ENCODE measurements at places on chromosomes 6 and 20.

DNA sequence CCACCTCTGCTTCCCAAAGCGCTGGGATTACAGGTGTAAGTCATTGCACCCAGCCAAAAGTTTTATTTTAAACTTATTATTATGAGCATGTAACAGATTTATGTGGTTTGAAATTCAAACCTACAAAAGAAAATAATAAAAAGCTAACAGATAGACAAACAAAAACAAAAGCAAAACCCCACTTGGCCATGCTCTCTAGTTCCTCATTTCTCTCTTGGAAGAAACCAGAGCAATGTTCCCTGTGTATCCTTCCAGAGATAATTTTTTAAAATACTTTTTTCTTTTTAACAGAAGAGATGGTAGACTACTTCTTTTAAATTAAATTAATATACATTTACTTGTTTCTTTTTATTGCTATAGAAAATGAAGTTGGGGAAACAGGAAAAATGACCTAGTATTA, 28.0 kb upstream of the SLC17A3 start:
- DNase-seq, result no peak

- DNase-seq, result no peak
Observed at GRCh38 chr6:6434151-6434550, 113.7 kb upstream of the F13A1 start.

DNA sequence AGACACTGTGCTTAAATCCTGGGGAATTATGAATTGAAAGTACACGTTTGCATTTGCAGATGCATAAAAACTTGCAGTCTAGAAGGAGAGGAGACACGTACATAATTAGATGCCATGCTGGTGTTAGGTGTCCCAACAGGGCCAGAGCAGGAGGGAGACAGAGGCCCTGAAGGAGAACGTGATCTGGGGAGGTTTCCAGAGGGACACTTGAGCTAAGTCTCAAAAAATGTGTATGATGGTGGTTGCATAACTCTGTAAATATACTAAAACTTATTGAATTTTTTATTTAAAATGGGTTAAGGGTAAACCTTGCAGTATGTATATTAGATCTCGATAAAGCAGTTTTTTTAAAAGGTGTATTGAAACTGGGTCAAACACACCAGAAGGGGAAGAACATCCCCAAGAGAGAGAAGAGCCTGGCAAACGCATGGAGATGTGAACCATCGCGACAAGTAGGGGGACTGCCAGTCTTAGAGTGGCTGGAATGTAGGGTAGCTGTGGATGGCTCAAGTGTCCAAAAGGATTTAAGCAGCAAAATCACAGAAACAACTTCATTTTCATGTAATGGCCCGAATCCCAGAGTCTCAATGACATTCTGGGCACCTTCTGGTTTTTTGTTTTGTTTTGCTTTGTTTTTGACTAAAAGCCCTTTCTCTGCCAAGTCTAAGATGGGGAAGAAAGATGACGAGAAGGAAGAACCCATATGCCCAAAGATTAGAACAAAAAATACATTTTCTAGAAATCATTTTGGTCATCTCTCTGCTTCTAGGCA, 15.3 kb downstream of the TRAF3IP2 start:
- peak; percentile 83 for DNase-seq

DNA sequence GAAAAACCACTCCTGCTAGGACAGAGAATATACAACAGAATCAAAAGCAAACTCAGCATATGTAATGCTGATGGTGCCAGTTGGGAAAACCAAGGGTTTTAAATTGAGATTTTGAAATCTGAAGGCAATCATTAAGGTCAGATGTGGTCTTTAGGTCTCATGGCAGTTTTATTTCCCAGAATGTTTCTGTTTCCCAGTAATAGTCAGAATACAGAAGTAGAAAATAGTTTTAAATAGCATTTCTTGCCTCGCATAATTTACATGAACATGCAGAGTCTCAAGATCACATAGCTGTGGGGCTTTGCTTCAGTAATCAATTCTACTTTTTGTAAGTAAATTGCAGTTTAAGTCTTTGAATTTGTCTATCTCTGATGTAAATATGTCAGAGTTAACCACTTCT, 58.1 kb downstream of the RNF144B start:
- DNase-seq, result no peak

- peak; percentile 37 for DNase-seq
Observed at GRCh38 chr6:144259986-144260385, 25.1 kb upstream of the UTRN start.

DNA sequence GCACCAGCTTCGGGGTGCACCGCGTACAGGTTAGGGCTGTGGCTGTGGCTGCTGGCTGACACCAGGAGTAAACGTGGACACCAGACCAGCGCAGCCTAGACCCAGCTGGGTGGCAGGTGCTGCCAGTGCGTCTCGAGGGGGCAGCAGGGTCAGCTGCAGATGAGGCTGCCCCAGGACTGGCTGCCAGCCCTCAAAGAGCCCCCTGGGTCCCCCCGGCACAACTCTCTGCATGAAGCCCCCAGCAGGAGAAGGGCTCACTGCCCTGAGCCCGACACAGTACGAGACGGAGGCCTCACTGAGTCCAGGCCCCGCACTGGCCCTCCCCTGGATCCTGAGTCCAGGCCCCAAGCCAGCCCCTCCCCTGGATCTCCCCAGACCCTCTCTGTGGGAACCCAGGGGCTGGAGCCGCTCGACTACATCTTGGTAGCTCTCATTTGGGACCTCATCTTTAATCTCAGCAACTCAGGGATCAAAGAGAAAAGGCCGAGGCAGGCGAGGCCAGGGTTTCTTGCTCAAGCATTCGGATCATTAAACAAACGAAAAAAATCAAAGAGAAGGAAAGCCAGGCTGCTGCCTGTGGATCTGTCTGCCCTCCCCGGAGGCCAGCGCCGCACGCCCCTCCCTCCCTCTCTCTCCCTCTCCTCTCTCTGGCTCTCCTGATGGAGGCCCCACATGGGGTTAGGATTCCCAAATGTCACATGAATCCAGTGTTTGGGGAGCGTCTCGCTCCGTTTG, 7.0 kb upstream of the NKAIN4 start:
- DNase-seq, result peak; percentile 8

DNA sequence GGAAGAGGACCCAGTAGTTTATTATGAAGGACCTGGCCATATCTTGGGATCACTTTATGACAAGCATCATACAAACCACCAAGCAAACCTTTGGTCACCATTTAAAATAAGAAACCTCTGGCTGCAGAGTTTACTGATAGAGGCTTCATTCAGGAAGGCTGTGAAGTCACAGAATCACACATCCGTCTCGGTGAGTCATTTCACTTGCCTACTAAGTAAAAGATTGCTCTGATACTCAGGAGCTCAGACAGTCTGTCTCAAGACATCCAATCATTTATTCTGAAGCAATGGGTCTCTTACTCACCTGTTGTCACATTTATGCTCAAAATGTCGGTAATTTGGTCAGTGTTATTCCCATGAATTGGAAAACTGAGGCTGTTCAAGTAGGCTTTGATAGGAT, 33.7 kb downstream of the ADGRF5 start:
- DNase-seq, result no peak

- peak; percentile 38 for DNase-seq
Observed at GRCh38 chr6:166277018-166277417, 31.2 kb downstream of the PRR18 start.

DNA sequence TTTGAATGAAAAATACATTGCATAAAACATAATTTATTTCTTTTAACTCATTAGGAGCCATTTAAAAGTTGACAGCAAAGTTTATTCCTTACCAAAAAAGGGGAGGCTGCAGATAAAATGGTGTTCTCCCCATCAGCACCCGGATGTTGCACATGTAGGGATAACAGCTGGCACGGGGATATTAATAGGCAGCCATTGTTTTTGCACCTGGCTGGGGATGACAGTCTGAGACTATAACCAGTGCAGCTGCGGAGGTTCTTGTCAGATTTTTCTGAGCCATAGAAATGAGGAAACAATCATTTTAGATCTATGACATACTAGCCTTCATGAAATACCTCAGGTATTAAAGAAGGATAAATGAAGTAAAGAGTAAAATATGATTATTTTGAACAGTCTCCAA, 20.1 kb upstream of the HECA start:
- DNase-seq, result no peak

GRCh38 chr6:109979033-109979921, 1.2 kb downstream of the GPR6 start:
- DNase-seq, result no peak

- no peak for DNase-seq
Observed at GRCh38 chr6:27128311-27129094, 119.0 kb upstream of the PRSS16 start.
